A549 treated with CORT108297 at 1 μM for 4 hours (cell line): ENCODE measurements at places on chromosomes 7 and 10. TPM values are rescaled to one million over a fixed set of nuclear protein-coding genes. Genes with fewer than 3 reads are reported as not detected.

Gene MRLN
- total RNA-seq: not detected in 5 replicates

Gene FOXI2
- total RNA-seq: not detected in 5 replicates

Gene MLXIPL
- total RNA-seq: 0.45 to 2.1 TPM (median 1.1 TPM) in 5 replicates

Gene TCAF2
- total RNA-seq: 0.29 to 0.53 TPM (median 0.35 TPM) in 5 replicates

Gene CYP26C1
- total RNA-seq: 0.02 TPM in 1 of 5 replicates, not detected in the others

Gene LIPJ
- total RNA-seq: not detected in 5 replicates

Gene GBX1
- 0.10 to 0.18 TPM in 2 of 5 replicates, not detected in the others for total RNA-seq

Gene FAM25A
- 0.56 TPM in 1 of 5 replicates, not detected in the others for total RNA-seq

Gene CPA1
- not detected in 5 replicates for total RNA-seq

Gene FAM241B
- total RNA-seq: 16.6 to 19.8 TPM (median 18.5 TPM) in 5 replicates

Gene OPTN
- 49.0 to 60.1 TPM (median 55.6 TPM) in 5 replicates for total RNA-seq

Gene OR2A42
- not detected in 5 replicates for total RNA-seq

Gene HOXA11
- 0.54 to 0.79 TPM (median 0.77 TPM) in 5 replicates for total RNA-seq

Gene MORN4
- total RNA-seq: 6.7 to 8.7 TPM (median 7.6 TPM) in 5 replicates

Gene ACSM6
- not detected in 5 replicates for total RNA-seq

Gene CADPS2
- 0.02 to 0.13 TPM (median 0.06 TPM) in 5 replicates for total RNA-seq

Gene TSPAN15
- 81.5 to 113 TPM (median 107 TPM) in 5 replicates for total RNA-seq

Gene CLRN3
- total RNA-seq: not detected in 5 replicates
